ENCODE measurements at places on chromosomes 6 and 20. TPM values are rescaled to one million over a fixed set of nuclear protein-coding genes. Genes with fewer than 3 reads are reported as not detected.

DNA sequence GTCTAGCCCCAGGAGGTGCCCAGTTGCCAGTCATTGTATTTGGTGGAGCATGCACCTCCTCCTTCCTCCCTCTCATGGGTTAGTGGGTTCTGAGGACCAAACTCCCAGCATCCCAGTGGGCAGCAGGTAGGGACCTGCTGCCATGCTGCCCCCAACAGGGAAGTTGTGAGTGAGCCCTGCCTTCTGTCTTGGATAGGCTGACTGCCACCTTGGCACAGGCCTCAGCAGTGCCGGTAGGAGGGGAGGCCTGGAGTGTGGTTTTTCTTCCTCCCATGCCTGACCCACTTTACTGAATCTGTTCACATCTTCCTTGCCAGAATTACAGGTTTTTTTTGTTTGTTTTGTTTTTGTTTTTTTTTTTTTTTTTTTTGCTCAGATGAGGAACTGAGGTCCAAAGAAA, 24.5 kb downstream of the PLCG1 start:
- no peak for DNase-seq

- DNase-seq, result no peak
Observed at GRCh38 chr20:57756921-57757320, 47.1 kb upstream of the PMEPA1 start.

- DNase-seq, result no peak
Observed at GRCh38 chr6:116268589-116269293, 11.0 kb downstream of the TSPYL1 start.

KIF25 gene
- total RNA-seq, result not detected

TCP11 gene
- total RNA-seq, result not detected

DNA sequence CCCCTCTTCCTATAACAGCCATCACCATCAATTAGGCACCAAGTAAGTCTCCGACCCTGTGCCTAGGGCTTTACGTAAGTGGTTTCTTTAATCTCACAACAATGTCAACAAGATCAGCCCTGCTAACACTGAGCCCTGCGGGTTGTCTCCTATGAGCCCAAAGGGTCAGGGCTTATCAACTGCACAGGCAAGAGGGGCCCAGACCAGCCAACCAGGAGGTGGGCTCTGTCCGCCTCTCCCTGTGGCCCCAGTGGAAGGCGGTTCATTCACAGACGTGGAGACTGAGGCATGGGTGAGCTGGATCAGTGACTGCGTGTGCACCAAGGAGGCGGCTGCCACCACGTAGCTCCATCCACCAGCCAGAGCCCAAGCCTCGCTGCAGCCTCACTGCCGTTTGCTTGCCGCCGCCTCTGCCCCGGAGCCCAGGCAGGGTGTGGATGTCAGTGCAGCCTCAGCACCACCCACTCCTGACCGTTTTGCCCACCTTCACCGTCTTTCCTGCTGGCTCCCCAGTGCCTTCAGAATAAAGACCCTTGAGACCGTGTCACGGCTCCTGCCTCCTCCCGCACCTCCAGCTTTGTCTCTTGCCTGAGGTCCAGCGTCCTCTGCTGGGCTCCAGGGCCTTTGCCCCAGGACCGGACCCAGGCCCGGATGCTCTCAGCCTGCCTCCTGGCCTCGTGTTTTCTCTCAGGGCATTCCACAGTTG, 78.7 kb downstream of the DLL1 start:
- no peak for DNase-seq

DNA sequence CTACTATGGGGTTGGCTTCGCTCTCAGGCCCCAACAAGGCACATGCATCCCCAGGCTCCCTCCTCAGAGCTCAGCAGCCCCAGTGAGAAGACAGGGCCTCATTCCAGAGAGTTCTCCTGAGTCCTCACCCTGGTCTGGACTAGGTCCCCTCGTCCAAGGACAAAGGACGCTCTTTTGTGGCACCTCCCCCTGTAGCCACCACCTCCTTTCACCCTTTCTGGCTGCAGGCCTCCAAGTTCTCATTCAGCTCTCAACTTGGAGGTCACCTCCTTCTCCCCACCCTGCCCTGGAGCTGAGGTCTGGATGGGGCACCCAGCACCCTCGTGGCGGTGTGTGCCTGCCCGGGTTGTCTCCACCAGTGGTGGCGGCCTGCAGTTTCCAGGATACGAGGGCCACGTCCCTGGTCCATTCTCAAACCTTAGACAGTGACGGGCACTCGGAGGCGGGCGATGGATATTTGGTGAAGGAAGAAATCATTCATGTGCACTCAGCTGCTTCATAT, 2.5 kb downstream of the UNC93A start:
- DNase-seq, result no peak

MRAP2 gene
- total RNA-seq, result not detected

GRCh38 chr6:41256383-41256782, 28.2 kb downstream of the TREML4 start:
- no peak for DNase-seq

- no peak for DNase-seq
Observed at GRCh38 chr6:163837691-163838431, 423.3 kb downstream of the QKI start.

DNA sequence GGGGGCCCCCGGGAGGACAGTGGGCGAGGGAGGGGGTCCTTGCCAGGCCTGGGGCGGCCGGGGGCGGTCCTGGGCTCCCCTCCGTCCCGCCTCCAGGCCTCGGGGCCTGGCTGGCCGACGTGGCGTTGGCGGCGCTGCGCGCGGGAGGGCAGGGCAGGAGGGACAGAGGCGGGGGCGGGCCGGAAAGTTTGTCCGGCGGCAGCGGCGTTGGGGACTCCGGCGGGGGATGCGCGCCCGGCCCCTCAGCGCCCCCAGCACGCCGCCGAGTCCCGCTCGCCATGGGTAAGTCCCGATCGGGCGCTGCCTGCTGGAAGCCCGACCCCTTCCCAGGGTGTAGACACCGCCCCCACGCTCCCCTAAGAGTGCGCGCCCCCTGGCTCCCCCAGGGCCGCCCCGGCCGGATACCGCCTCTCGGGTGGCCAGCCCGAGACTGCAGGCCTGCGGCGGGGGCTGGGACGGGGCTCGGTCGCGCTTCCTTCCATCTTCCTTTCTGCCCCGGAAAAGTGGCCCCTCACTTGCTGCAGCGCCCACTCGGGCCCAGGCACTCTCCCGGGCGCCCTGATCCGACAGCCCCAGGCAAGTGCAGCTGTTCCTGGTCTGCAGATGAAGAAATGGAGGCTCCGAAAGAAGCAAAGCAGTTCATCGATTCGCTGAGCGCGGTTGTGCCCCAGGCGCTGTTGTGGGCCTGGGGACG, at the start of gene SLC2A10:
Gene SLC2A10 (plus strand): TSS at position 191 of the 694 bp plus-strand sequence. CDS start 88 bp downstream, at position 279.
- DNase-seq, result no peak

LAMA2 gene
- 0.65 TPM for total RNA-seq

COL9A1 gene
- total RNA-seq, result not detected

- peak; percentile 48 for DNase-seq
Observed at GRCh38 chr6:10528158-10528981, 7.2 kb downstream of the GCNT2 start.
